ENCODE measurements at places on chromosomes 2 and 18.

DNA sequence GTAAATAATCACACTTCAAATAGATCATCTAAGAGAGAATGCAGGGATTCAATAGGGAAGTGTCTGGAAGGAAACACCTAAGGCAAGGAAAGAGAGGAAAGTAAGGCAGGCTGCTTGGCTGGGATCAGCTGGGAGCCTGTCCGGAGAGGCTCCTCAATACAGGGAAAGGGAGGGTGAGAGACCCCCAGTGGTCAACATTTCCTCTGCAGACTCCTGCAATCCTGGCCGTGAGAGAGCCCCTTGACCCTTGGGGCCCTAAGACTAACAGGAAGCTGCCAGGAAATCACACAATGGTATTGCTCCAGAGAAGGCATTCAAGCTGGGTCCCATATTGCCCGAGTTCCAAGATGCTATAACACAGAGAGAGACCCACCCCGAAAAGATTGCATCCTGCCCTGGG lies 549.4 kb downstream of the NYAP2 start:
- no peak for DNase-seq

DNA sequence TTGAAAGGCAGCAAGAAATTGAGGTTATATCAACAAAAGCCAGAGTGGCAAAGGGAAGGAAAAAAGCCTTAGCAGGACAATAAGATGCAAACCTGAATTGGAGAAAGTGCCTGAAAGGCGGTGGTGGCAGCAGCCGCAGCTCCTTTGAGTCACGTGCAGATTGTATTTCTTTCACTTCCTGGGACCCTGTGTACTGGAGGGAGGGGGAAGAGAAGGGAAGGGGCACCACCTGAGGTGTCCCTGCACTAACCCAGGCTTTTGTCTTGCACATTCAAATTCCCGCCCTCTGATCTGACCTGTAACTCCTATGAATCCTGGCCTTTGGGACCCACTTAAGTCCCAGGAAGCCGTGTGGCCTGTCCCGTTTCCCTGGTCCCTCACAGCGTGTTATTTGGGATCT lies 326.1 kb upstream of the SKOR2 start:
- no peak for DNase-seq

- DNase-seq = no peak
Observed at GRCh38 chr2:150522269-150522668, 34.8 kb upstream of the RND3 start.

DNA sequence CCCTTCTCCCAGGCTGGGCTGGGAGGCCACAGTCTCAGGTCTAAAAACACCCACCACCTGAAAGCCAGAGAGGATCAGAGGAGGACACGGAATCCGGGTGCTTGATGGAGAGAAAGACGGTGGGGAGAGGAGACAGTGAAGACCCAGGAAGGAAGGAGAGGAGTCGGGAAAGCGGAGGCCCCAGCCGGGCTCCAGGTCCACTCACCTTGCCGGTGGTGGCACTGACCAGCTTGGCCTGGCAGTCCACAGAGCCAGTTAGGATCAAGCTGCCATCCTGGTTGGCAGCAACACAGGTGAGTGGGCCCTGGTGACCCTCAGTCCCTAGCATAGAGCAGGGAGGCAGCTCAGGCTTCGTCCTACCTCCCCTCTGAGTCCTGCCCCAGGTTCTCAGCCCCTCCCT lies 4.3 kb downstream of the AAMP start:
- no peak for DNase-seq

- DNase-seq = no peak
Observed at GRCh38 chr18:76265497-76266235, 229.4 kb downstream of the ZNF516 start.
